Cardiac ventricle fibroblast (primary cell): ENCODE measurements at places on chromosomes 11 and 22. TPM values are rescaled to one million over a fixed set of nuclear protein-coding genes. Genes with fewer than 3 reads are reported as not detected.

The TEAD1 gene
- 48.6 and 55.7 TPM in 2 replicates for total RNA-seq

The SH3BP1 gene
- 14.5 and 16.0 TPM in 2 replicates for total RNA-seq

The CACNA1I gene
- not detected in 2 replicates for total RNA-seq

The CCDC87 gene
- total RNA-seq: 0.44 and 1.3 TPM in 2 replicates

The KCNQ1OT1 gene
- 1.1 and 1.3 TPM in 2 replicates for total RNA-seq

The GGT5 gene
- total RNA-seq: 216 and 255 TPM in 2 replicates

The DDI1 gene
- not detected in 2 replicates for total RNA-seq

The SCGB1A1 gene
- total RNA-seq: not detected in 2 replicates

The CNGA4 gene
- 0.12 TPM in 1 of 2 replicates, not detected in the other for total RNA-seq

The LRRC74B gene
- not detected in 2 replicates for total RNA-seq

The CREB3L1 gene
- total RNA-seq: 45.9 and 50.5 TPM in 2 replicates

The MUC6 gene
- total RNA-seq: not detected in 2 replicates

The P2RY6 gene
- total RNA-seq: 0.68 TPM in 1 of 2 replicates, not detected in the other

The HTR3A gene
- total RNA-seq: not detected in 2 replicates

The BARX2 gene
- not detected in 2 replicates for total RNA-seq

The OR10AG1 gene
- not detected in 2 replicates for total RNA-seq

The ACR gene
- total RNA-seq: 0.19 TPM in 1 of 2 replicates, not detected in the other

The DLAT gene
- 14.0 and 15.3 TPM in 2 replicates for total RNA-seq

The SLC25A45 gene
- total RNA-seq: 3.9 and 5.4 TPM in 2 replicates

The LRRN4CL gene
- total RNA-seq: 8.5 and 15.5 TPM in 2 replicates

The OR4B1 gene
- not detected in 2 replicates for total RNA-seq

The SSTR3 gene
- not detected in 2 replicates for total RNA-seq

The PGR gene
- total RNA-seq: 0.54 and 2.6 TPM in 2 replicates

The POU2AF1 gene
- not detected in 2 replicates for total RNA-seq

The OR10D3 gene
- total RNA-seq: not detected in 2 replicates

The SPI1 gene
- not detected in 2 replicates for total RNA-seq

The CRYAB gene
- 53.4 and 56.3 TPM in 2 replicates for total RNA-seq

The ABCC8 gene
- not detected in 2 replicates for total RNA-seq

The TALDO1 gene
- total RNA-seq: 184 and 216 TPM in 2 replicates

The MPPED2 gene
- not detected in 2 replicates for total RNA-seq

The MS4A4A gene
- not detected in 2 replicates for total RNA-seq

The WT1 gene
- 3.6 and 9.4 TPM in 2 replicates for total RNA-seq
